ENCODE measurements at places on chromosomes 3 and 15.

DNA sequence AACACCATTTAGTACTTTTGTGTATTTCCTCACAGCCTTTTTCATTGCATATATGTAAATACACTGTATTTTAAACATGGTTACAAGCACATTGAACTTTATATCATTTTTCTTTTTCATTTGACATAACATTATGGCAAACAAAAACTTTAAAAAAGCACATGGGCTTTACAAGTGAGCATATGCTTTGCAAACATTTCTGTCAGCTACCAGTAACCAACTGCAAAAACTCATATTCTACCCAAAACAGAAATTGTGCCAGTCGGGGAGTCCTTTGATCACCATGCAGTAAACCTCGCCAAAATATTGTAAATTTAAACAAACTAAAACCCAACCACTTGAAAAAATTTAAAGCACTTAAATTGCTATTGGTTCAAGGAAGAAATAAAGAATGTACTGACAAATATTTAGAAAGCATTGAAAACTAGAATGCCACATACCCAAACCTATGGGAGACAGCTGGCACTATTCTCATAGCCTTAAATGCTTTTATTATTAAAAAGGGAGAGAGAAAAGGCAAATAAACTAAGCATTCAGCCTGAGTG lies 24.4 kb downstream of the ZNF710 start:
- DNase-seq, result no peak

DNA sequence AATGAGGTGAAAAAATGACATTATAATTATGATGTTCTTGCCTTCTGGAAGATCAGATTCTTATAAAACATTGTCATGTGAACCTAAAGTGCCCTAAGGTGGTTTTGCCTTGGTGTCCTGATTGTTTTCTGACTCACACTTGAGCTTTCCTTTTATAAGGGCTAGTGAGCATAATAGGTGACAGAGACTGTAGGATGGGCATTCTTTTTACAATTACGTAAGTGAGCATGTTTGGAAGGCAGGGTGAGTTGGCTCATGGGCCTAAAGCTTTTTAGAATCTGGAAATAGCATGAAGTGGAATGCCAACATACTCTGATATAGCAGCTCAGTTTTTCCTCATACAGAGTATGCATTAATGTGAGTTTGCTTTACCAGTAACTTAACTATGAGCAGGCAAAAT lies 41.2 kb downstream of the CRYBG3 start:
- no peak for DNase-seq

GRCh38 chr3:33980252-33980651 lies 181.8 kb downstream of the PDCD6IP start:
- no peak for DNase-seq

GRCh38 chr3:195319060-195319459 lies 48.1 kb upstream of the XXYLT1 start:
- no peak for DNase-seq

GRCh38 chr3:105869861-105870755 lies 1.3 kb upstream of the CBLB start:
- DNase-seq, result peak; percentile 39

GRCh38 chr15:92141607-92142006 lies 252.1 kb upstream of the ST8SIA2 start:
- DNase-seq, result no peak

DNA sequence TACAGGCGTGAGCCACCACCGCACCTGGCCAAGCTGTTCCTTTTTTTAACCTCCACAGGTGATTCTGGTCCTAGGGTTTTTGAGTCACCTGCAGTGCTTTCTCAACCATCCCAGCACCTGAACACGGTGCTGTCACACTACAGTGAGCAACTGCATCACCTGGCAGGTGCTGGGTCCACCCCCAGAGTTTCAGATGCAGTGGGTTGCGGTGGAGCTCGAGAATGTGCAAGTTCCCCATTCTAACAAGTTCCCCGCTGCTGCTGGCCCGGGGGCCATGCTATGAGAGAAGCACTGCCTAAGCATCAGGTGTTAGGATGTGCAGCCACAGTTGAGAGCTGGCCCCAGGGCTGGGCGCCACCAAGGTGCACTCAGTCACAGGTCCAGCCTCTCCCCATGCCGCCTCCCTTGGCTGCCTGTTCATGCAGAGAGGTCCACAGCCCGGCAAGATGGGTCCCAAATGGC lies 18.0 kb downstream of the ISG20 start:
- DNase-seq, result no peak

DNA sequence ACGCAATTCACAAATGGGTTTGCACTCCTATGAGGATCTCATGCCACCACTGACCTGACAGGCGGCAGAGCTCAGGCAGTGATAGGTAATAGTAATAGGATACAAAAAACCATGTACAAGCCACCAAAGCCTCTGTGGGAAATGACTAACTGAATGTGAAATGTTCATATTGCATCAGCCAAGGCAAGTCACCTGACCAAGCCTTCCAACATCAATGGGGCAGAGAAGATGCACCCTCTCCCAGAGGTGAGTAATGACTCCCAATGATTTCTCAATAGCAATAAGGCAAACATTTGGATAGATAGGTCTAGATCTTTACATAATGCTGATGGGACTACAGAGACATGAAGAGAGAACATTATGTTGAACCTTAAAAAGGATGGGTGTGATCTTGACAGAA lies 14.9 kb downstream of the CNTN3 start:
- no peak for DNase-seq

GRCh38 chr3:126529585-126530170 lies 5.7 kb downstream of the CHST13 start:
- DNase-seq, result no peak

GRCh38 chr3:181457190-181457589 lies 254.5 kb upstream of the SOX2 start:
- DNase-seq, result no peak

Data from inflammatory macrophage (primary cell).